Activated CD8-positive, alpha-beta memory T cell treated with anti-CD3 and anti-CD28 coated beads for 48 hours (primary cell): ENCODE measurements at places on chromosomes 11 and 22.

DNA sequence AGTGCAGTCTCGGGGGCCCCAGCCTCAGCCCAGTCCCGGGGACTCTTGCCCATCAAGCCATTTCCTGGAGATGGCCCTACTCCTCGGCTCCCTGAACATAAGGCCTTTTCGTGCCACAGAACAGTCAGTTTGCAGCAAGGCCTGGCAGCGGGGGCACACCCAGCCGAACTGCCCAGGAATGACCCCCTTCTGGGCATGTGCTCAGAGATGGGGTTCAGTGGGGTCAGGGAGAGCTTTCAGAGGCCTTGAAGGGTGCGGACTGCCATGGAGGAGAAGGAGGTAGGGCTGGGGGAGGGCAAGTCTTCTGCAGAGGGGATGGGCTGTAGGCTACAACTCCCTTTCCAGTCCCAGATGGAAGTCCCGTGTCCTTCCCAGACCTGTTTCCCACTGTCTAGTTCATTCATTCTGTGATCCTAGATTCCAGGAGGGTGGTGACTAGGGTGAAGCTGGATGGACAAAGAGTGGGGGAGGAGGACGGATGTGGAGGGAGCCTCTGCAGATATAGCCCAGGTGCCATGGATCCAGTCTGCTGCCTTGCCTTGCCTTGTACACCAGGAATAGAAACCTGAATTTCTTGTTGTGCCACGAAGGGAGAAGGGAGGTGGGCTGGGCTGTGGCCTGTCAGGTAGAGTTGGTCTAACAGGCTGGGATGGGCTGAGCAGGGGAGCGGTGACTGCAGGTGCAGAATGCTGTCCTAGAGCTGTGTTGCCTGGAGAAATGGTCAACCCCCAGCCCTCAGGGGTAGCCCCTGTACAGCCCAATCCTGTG lies 14.2 kb upstream of the OMP start:
- no peak for DNase-seq

- no peak for DNase-seq
Measured at GRCh38 chr11:29127461-29127860, 889.4 kb downstream of the KCNA4 start.

DNA sequence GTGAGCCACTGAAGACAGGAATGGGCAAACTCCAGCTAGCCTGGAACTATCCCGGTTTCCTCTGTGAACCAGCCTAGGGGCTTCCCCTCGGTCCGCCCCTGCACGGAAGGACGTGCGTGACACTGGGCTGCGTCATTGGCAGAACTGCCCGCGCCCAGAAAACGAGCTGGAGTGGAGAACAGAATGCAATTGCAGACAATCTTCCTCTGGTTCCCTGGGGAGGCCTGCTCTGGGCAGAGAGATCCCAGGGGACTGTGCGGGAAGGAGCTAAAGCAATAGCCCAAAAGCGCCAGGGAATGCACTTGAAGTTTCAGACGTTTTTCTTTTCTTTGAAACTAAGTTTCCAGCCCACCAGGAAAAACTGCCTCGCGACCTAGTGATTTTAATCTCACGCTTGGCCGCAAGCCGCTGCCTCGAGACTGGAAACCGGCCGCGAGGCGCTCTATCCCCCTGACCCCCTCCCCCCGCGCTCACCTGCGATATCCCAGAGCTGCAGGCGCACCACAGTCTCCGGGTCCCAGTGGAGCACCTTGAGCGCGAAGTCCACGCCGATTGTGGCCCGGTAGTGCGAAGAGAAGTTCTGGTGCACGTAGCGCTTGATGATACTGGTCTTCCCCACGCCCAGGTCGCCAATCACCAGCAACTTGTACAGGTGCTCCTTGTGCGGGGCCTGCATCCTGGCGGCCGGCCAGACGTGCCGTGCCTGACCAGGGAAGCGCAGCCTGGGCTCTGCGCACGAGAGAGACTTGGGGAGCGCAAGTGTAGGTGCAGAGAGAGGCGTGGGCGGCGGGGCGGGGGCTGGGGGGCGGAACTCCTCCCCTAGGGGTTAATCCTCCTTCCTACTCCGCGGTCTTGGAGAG lies at the start of gene RAB38:
Gene RAB38, minus strand, starts transcription at position 735 of the 860 bp plus-strand sequence. Its CDS starts 59 bp downstream, at position 676.
- DNase-seq: peak; percentile 35

GRCh38 chr11:17217401-17217800 lies 9.6 kb upstream of the PIK3C2A start:
- no peak for DNase-seq

DNA sequence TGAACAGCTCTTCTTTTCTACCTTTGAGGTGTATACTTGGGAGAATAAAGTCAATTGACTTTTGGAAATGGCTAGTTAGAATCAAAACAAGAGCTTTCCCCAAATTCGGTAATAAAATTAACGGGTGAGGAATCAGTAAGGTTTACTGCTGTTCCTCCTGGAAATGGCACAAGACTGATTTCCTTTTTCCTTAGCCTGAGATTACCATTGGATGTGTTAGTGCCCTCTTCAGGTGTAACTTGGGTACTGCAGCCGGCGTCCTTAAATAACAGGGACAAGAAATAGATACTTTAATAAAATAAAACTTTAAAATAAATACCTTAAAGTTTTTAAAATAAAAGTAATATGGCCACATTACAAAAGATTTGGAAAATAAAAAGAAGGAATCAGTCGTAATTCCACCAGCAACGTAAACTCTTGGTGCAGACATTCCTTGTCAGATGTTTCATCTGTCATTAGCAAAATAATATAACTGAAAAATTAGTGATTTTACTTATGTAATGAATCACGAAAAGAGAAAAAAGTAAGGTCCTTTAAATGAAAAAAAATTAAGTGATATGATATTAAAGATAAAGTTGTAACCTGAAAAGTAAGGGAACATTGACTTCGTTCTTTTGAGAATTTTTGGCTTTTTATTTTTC lies 29.7 kb downstream of the ZFTA start:
- DNase-seq: peak; percentile 23

GRCh38 chr11:70398834-70399680 lies 728 bp downstream of the CTTN start:
- no peak for DNase-seq

- no peak for DNase-seq
Measured at GRCh38 chr22:30728826-30729225, 34.2 kb downstream of the OSBP2 start.

DNA sequence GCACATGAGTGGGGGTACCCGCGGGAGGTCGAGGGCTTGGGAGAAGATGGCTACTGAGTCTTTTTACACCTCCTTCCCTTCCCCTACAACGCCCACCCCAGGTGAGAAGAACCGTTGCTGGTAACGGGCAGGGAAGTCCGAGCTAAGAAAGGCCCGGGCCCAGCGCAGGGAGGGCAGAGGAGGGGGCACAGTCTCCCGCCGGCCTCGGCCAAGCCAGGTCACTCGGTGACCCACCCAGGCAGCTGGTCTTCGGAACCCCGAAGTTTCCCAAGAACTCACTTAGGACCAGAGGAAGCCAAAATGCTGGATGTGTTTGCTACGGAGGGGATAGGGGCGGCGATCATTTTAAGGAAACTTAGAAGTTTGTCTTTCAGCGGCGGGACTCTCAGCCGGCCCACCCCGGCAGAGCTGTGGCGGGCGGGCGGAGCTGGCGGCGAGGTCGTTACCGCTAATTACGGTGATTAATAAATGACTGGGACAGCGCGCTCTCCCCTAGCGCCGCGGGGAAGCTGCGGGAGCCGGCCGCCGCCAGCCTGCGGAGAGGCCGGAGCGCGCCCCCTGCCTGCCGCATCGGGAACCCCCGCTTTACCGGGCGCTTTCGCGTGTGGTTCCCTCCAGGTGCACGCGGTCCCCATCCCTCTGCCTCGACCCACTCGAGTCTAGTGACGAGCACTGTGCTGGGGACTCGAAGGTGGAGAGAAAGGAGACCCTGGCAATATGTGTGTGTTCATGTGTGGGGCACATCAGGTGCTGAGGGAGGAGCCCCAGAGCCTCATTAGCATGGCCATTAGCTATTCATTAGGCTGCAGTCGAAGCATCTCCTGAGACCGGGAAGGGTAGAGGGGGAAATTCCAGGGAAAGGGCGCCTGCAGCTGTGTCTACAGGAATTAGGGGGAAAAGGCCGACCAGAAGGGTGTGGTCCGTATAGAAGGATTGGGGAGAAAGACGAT lies 945 bp downstream of the ROBO3 start:
- DNase-seq: no peak

GRCh38 chr11:85627998-85628770 lies at the start of gene TMEM126B:
TMEM126B (plus strand) TSS chr11:85628593; CDS start chr11:85628608, 15 bp downstream.
- peak; percentile 79 for DNase-seq

DNA sequence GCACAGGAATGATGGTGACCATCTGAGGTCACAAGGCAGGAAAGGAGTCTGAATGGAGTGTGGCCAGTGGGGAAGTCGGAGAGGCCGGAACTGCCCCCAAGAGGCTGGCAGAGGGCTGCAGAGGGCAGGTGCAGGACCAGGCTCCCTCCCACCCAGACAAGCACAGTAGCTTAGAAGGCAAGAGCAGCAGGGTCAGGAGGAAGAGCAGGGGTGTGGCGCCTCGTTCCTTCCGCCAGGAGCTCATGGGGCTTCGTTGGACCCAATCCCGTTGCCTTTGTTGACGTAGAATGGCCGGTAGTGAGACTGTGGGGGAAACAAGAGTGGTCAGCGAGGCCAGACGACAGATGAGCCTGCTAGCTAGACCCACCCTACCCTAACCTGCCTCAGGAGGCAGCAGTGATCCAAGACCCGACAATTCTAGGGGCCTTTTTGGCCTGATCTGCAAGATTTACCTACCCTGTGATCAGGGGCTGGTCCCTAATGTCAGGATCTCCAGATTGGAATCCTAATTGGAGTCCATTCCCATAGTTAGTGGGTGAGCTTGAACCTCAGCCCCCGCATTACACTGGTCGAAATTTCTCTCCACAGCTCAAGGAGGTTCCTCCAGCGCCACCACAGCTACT lies 25.6 kb downstream of the TRIM29 start:
- no peak for DNase-seq

DNA sequence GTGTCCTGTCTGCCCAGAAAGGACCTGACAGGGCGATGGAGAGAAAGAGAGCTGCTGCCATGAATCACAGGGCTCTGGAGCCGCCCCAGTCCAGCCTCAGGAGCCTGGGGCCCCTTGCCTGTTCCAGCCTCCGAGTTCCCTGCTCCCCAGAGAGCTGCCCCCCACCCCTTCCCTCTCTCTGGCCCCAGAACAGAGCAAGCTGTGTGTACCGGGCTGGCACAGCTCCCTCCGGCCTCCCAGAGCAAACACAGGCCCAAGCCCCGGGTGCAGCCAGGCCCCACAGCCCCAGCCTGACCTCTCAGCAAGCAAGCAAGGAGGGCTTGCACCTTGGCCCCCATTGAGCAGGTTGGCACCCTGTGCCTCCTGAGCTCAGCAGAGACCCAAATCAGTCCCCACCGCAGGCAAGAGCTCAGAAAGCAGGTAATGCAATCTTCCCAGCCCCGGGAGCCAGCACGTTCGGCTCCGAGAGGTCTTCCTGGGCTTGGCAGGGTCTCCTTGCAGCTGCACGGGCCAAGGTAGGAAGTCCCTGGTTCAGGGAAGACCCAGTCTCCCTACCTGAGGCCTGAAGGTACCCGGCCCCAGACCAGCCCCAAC lies 1.4 kb downstream of the PACSIN3 start:
- DNase-seq: no peak

DNA sequence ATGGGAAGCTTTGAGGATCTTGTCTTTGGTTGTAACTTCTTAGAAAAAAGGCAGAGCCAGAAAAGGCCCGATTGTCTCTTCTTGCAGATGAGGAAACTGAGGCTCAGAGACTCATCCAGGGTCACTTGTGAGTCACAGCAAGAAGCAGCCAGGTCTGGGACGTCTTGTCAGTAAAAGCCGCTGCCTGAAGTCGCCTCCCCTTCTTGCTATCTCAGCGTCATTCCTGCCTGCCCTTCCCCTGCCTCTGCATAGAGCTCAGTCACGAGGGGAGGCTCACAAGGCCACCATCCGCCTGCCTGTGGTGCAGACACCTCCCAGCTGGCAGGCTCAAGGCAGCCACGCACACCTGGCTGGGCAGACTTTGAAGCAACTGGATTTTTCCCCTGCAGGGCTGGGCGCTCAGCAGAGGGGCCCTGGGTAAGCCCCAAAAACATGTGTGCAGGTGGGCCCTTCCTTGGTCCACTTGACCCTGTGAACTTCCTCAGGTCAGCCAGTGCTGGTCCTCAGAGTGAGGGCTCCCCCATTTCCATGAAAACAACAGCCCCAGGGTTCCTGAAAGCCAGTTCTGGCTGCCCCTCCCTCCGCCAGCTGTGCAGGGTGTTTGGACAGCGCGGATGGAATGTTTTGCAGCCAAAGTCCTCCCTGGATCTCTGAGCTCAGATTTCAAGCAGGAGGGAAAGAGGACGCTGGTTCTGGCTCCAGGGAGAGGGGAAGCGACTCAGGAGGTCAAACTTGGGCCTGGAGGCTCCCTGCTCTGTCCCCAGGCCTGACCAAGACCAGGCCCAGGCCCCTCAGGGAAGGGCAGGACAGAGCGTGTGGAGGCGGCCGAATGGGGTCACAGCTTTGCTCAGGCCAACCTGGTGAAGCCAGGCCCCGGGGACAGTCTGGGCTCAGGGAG lies 6.0 kb upstream of the RAB3IL1 start:
- DNase-seq: no peak

DNA sequence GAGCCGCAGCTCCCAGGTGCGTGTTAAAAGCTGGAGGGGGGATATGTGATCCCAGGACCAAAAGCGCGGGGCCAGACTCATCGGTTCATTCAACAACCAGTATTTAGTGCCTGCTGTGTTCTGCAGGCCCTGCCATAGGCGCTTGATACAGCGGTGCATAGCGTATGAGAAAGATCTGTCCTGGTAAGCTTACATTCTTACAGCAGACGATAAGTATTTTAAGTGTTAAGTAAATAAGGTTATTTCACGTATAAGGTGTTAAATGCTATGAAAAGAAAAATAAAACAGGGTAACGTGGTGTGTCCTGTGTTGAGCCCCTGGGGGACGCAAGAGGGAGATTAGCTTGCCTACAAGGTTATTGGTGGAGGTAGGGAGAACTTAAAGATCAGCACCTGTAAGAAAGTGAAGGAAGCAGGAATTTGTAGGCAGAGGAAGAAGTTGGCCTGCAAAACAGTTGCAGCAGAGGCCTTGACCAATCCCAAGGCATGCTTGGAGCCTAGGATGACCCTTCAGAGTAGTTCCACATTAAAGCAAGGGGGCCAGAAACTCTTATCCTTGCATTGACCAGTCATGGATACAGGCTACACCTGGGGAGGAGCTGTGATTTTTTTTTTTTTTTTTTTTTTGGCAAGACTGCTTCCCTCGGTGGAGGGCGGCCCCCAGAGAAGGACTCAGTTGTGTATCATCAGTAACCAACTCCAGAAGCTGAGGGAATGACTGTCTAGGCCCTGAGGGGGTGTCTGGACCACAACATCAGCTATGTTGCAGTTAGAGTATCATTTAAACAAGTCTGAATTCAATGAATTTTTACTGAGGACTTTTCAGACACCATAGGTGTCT lies 487 bp upstream of the LIPT2 start:
- no peak for DNase-seq
